Cardiac septum (tissue), 1 donor: ENCODE measurements at places on chromosomes 11 and 22.

DNA sequence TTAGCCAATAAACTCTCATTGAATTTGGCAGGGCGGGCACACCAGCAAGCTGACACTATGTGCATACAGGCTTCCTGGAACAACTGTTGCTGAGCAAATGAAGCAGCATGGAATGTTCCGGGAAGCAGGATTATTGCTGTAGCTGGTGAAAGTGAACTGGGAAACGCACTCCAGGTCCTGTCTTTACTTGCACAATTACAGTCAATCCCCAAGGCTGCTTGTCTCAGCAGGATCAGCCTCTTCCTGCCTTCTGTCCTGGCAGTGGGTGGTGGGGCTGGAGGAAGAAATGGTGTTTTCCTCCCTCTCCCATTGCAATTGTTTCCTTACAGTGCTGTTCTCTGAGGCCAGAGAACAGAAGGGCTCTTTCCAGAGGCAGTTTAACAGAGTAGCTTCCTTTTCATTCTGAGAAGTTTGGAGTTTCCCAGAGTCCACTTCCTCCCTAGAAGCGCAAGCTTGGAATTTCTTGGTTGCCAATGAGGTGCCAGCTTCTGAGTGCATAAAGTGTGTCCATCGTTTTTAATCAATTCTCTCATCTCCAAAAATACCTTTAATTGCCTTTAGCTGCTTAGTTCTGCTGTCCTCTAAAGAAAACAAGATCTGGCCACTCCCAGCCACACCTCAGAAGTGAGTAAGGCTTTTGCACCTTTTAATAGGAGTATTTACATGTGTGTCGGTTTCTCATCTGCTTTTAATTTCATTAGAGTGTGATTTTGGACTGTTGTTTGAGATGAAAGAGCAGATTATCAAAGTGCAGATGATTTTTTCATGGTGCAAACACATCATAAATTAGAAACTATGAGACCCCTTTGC lies 19.9 kb downstream of the CD44 start:
- no peak for DNase-seq

GRCh38 chr11:73226297-73227006 lies 8.4 kb downstream of the P2RY2 start:
- no peak for DNase-seq

GRCh38 chr11:113695207-113695606 lies 10.9 kb downstream of the TMPRSS5 start:
- DNase-seq, result no peak

- peak; percentile 61 for DNase-seq
Observed at GRCh38 chr22:33869946-33870345, 50.3 kb downstream of the LARGE1 start.

DNA sequence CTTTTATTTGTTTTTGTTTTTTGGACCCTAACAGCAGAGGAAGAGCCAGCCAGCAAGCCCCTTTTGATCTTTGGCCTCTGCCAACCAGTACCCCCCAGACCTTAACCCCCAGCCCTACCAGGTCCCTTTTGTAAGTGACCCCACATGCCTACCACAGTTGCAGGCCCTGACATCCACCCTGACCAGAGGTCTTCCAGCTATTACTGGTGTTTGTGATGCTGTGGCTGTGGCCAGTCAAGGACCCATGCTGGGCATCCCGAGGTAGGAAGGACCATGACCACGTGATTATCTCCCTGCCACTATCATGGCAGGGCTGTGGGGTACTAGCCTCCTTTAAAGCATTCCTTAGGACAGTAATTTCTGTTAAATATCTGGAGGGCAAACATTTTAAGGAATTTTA lies 9.0 kb downstream of the MED15 start:
- no peak for DNase-seq

DNA sequence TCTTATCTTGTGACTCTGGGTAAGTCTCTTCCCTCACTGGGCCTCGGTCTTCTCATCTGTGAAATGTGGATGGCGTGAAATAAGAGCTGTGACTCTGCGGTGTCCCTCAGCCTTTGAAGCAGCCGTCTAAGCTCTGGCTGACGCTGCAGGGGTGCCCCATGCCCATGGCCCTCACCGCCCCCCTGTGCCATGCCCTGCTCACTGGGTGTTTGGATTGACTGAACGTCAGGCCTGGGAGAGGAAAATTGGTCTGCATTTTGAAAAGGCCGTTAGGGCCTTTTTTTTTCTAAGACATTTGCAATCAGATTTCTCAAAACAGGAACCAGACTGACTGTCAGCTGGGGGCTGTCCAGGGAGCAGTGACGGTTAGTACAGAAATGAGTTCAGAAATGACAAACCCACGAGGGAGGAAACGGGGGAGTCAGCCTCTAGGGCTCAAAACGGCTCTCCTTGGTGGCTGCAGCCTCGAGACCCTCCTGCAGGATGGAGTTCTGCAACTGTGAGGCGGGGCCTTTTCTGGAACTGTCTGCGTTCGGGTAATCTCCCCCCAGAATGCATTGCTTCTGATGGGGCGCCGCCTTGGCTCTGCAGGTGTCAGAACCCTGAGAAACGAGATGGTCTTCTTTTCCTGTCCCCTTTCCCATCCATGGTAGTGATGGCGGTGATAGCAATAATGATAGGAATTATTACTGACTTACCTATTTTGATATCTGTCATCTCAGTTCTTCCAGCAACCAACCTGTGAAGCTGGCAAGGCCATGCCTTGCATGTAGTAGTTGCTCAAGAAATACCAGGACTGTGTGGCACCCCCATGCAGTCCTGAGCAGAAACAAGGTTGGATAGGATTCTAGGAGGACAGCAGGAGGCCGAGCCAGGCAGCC lies 2.0 kb downstream of the GRK2 start:
- DNase-seq, result peak; percentile 75

DNA sequence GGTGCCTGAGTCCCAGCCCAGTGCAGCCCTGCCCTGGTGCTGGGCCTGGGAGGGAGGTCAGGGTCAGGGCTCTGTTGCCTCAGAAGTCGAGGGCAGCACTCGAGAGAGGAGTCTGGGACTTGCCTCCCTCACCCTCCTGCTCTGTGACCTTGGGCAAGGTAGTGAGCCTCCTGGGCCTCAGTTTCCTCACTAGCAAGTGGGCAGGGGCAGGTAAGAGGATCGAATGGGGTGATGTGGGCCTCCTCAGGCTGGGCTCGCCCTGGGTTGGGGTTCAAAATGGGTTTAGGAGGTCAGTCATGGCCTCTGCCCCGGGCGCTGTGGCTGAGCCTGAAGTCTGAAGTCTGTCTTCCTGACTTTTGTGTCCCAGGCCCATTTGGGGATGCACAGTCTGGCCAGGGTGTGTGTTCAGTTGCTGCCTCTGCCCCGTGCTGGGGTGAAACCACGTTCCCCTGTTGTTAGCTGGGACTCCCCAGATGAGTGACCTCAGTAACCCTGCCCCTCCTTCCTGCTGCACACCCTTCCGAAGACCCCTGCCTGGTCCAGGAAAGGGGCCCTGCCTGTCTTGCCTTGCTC lies 40.9 kb upstream of the CELSR1 start:
- no peak for DNase-seq

GRCh38 chr11:93770160-93770559 lies 13.9 kb upstream of the MED17 start:
- no peak for DNase-seq

- DNase-seq, result peak; percentile 41
Observed at GRCh38 chr11:65429068-65429681, 6.6 kb downstream of the NEAT1 start.

- no peak for DNase-seq
Observed at GRCh38 chr11:65266210-65266609, 4.4 kb downstream of the POLA2 start.

DNA sequence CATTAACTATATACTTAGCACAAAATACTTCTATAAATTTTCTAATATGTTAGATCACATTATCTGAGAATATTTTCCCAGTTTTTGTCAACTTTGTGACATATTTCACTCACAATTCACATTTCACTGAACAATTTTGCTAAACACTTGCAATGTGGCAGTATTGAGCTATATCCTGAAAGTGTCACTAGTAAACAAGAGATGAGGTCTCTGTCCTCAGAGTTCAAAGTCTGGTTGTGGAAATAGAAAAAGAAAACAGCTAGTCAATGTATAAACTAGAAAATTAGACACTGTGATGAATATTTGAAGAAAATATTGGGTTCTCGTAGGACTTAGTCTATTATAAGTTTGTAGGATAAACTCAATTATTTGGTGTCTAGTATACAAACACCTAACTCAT lies 87.4 kb upstream of the CHORDC1 start:
- DNase-seq, result no peak

- no peak for DNase-seq
Observed at GRCh38 chr11:69055212-69055586, 6.5 kb downstream of the TPCN2 start.

GRCh38 chr11:129910360-129910759 lies 15.0 kb upstream of the NFRKB start:
- no peak for DNase-seq

DNA sequence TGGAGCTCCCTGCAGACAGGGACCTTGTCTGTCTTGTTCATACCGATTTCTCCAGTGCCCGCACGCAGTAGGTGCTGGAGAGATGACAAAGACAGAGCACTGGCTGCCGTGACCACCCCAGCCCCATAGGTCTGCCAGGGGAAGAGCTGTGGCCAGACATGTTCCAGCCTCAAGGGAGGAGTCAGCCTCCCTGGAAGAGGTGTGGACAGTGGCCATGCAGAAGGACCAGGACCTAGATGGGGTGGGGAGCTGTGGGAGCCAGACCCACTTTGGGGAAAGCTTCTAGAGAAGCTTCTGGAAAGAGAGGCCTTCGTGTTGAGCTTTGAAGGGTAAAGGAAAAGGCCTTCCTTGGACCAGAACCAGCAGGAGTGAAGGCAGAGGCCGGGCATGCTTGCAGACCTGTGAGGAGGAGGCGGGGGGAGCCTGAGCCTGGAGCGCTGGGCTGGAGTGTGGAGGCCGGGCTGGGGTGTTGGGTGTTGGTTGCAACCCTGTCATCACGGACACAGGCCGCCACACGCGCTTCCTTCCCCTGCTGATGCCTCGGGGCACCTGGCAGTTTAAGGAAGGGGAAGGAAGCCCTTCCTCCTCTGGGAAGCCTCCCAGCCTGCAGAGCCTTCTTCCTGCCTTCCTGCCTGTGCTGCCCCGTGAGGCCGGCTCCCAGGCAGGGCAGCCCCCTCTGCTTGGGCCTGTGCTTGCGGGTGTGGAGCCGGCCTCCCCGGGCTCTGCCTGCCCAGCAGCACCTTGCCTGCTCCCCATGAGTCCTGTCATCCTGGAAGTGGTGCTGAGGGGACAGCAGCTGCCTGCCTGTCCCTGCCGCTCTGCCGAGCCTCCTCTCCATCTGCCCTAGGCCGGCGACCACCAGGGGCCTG lies 12.3 kb downstream of the RELT start:
- DNase-seq, result peak; percentile 95

DNA sequence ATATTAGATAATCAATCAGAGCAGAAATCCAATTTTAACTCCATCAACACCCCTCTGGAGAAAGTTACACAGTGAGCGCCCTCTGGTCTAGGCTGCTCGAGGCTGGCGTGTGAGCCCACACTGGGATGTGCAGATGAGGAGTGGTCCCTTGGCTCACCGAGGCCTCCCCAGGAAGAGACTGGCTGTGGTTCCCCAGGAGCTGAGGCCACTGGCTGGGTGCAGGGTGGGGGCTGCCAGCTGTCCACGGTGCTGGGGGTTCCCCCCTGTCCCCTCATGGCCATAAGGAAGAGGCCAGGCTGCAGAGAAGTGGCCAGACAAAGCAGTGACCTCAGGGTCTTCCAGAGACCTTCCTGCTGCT lies 750.7 kb downstream of the BRD1 start:
- DNase-seq, result peak; percentile 70

DNA sequence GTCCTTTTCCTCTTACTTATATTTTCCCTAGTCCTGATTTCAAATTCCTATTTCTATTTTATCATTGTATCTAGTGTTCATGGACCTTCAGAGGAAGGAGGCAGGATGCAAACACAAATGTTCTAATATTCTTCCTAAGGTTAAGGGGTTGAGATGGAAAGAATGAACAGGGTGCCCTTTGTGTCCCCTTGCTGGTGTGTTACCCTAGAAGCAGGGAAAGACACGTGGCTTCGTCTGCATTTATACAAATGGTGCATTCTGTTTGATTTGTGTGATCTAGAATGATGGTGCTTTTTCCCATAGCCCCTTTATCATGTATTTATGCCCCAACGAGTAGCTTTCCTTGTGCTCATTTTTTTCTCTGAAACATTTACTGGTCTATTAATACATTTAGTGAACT lies 76.2 kb downstream of the PLEKHA7 start:
- DNase-seq, result no peak

DNA sequence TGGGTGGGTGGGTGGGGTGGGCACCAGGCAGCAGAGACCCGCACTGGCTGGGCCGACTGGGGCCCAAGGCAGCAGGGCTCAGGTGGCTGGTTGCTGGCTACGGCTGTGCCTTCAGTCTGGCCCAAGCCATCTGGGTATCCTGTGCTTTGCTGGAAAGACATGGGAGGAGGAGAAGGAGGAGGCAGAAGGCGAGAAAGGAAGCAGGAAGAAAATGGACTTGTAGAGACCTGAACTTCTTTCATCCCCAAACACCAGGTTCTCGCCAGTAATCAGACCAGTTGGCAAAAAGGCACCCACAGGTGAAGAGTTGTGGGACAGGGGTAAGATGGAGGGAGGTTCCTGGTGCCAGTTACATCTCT lies 78.8 kb downstream of the IGLL1 start:
- DNase-seq, result no peak

DNA sequence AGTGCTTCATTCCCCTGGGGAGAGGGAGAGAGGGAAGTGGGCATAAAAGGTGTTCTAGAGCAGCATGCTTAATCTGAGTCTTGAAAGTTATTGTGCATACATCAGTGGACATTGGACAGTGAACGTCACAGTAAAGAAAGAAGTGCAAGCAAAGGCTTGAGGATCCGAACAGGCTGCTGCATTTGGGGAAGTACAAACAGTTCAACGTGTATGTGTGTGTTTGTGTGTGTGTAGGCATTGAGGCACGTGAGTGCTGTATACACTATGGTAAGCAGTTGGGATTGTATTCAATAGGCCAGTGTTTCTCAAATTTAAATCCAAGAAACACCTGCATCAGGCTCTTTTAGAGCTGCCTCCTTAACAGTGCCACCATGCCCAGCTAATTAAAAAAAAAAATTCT lies 10.4 kb upstream of the EIF3M start:
- DNase-seq, result no peak

GRCh38 chr11:96314326-96315020 lies 28.5 kb downstream of the MAML2 start:
- no peak for DNase-seq

DNA sequence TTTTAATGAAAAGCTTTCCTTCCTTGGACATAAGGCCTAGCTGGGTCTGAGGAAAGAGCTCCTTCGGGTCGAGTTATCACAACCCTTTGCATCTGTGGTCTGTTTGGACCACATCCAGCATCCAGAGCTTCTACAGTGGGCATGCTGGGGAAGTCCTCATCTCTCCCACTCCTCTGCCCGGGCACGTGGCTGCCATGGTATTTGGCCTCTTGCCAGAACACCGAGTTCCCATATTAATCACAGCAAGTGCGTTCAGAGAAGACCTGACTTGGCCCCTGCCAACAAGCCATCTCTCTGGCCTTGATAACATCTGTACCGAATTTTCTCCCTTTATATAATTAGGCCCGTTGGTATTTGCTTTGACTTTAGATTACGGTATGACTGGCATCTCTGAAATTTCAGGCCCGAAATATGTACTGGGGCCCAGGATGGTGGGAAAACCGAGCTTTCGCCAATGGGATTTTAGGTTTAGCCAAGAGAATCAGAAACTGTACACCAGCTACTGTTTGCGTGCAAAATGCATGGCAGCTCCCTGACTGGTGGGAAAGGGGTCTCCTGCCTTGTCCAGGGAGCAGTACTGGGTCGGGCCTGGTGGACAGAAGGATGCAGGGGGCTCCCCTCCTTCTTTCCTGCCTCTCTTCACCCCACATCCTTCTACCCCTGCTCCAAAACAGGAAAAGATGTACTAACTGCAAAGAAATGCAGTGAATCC lies 90.0 kb downstream of the MICAL2 start:
- DNase-seq, result peak; percentile 85

GRCh38 chr22:37855462-37855861 lies 6.2 kb downstream of the EIF3L start:
- DNase-seq, result no peak
